ENCODE measurements at places on chromosomes 12 and 14.

- DNase-seq, result no peak
These were observed 56.4 kb upstream of the RNU6-8 start for GRCh38 chr14:32259368-32260013.

DNA sequence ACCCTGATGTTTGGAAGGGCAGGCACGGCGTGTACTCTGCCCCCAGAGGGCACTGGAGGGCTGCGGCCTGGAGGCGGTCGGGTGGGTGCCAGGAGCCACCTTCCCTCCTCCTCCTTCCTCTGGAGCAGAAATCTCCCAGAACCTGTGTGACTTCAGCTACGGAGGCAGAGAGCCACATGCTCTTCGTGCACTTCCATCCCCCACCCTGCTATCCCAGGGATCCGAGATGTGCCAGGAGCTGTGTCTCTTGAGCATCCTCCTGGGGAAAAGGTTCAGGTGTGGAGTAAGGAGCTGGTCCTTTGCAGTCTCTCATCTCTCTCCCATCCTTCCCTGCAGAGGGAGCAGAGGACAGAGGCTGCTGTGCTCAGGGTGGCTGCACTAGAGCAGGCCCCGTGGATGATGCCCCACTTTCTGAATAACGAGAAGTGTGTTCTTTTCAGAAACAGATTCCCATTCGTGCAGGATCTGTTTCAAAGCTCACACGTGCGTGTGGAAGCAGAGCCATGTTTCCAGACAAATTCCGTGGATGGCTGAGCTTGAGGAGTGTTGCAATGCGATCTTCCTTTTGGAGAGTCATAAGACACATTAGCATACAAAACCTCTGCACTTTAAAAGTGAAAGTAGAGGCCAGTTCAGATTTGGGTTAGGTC lies 162.9 kb downstream of the ADGRD1 start:
- peak; percentile 27 for DNase-seq

GRCh38 chr12:114430306-114430705 lies 24.4 kb upstream of the TBX5 start:
- DNase-seq, result no peak

DNA sequence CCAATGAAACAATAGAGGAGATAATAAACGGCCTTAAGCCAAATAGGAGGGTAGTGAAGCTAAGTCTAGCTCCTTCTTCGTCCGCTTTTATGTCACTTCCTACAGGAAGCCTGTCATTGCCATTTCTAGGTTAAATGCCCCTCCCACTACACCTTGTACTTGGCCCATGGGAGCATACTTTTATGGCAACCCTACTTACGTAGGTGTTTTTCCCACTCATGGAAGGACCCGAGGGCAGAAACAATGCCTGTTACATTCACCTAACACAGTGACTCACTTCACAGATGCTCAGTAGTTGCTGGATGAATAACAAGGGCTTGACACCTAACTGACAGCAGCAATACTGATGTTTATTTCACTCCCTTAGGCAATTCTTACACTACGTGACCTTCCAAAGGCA lies 44.5 kb downstream of the ALKBH1 start:
- no peak for DNase-seq
